Aorta (tissue), 5 donors: ENCODE measurements at places on chromosomes 7 and 10.

DNA sequence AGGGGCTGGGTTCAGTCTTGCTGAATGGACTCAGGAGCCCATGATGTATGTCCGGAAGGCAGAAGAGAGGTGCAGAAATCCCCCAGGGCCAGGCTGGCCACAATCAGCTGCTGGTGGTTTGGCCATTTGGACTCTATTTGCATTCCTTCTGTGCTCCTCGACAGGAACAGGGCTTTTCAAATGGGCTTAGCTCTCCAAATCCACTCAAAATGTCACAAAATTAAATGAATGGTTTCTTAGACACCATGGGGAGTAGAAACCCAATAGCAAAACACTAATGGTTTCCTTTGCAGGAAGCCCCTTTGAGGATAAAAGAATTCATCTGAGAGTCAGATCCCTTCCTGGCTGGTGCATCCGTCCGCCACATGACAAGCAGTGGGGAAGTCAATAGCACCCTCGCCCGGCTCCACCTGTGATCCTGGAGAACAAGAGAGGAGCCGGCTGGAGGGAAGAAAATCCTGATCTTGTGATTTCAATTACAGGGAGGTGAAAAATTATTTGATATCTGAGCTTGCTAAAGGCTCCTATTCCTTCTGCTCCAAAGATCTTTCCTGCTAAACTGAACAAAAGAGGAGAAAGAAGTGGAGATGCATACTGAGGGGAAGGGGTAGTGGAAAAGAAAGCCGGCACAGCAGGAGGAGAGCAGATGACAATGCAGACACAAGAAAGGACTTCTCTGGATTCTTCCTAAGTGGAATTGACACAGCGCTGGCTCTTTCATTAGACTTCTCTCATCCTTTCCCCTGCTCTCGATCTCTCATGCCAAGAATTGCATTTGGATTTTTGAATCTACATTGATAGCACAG is 190.7 kb downstream of the C7orf25 start:
- DNase-seq = no peak
- H3K27me3 ChIP-seq = no peaks in the 10 kb centered on the region
- H3K27ac ChIP-seq = no peak overlapping the region
- H3K36me3 ChIP-seq = no peaks in the 10 kb centered on the region
- no peak overlapping the region for H3K4me3 ChIP-seq

DNA sequence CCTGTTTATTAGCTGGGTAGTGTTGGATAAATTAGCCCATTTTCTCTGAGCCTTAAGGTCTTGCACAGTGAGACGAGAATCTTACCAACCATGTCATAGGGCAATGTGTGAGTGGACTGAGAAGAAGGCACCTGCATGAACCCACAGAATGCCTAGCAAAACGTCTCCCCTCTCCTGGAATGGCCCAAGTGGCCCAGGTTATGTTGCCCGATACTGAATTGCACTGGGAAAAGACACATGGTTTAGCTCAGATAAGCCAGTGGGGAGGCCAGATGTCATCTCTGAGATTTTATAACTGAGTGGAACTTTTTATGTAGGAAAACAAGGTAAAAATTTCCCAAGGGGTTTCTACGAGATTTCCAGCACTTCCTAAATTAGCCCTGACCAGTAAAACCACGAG is 104.7 kb upstream of the IKZF1 start:
- H3K4me1 ChIP-seq = no peaks in the 10 kb centered on the region
- H3K27me3 ChIP-seq = no peaks in the 10 kb centered on the region
- DNase-seq = no peak
- H3K27ac ChIP-seq = no peak overlapping the region
- no peaks in the 10 kb centered on the region for H3K36me3 ChIP-seq
- H3K4me3 ChIP-seq = no peak overlapping the region

GRCh38 chr10:69883310-69884023 is 81.8 kb downstream of the COL13A1 start:
- H3K4me1 ChIP-seq = no peaks in the 10 kb centered on the region
- H3K27me3 ChIP-seq = no peaks in the 10 kb centered on the region
- no peak overlapping the region for H3K27ac ChIP-seq
- no peak overlapping the region for H3K4me3 ChIP-seq

GRCh38 chr7:151680810-151681209 is 161.1 kb upstream of the RHEB start:
- no peaks in the 10 kb centered on the region for H3K36me3 ChIP-seq
- H3K27ac ChIP-seq = no peak overlapping the region
- no peaks in the 10 kb centered on the region for H3K27me3 ChIP-seq
- no peak for DNase-seq
- no peaks in the 10 kb centered on the region for H3K4me1 ChIP-seq
